ENCODE measurements at places on chromosomes 6 and 20. TPM values are rescaled to one million over a fixed set of nuclear protein-coding genes. Genes with fewer than 3 reads are reported as not detected.
A peak's percentile ranks its signal among the peaks of the same experiment; 100 is the strongest.

- DNase-seq: no peak
These were observed 6.0 kb upstream of the PTK7 start for GRCh38 chr6:43070028-43070632.

DNA sequence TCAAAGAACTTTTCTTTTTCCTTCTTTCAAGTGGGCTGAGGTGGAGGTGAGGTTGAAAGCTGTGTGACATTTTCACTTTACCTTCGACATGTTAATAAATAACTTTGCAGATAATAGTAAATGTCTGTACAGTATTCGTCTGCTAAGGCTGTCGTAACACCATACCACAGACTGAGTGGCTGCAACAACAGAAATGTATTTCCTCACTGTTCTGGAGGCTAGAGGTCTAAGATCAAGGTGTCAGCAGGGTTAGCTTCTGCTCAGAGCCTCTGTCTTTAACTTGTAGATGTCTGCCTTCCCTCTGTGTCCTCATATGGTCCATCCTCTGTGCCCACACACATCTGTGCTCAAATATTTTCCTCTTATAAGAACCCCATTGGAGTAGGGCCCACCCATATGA, 14.9 kb downstream of the PHACTR2 start:
- no peak for DNase-seq

DNA sequence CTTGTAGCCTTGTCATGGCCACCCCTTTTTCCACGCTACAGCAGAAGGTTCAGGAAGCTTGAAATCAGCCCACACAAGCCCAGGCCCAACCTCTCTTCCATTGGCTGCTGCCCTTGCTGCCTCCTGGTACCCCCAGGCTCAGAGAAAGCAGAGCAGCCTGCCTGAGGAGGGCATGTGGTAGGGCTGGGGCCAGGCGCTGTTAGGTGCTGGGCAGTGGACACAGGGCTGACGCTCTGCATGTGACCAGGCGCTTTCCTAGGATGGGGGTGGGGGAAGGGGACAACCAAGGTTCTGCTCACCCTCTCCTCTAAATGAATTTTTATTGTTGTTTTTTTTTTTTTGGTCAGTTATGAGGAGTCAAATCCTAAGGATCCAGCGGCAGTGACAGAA, 36.3 kb upstream of the ID1 start:
- DNase-seq: no peak

DNA sequence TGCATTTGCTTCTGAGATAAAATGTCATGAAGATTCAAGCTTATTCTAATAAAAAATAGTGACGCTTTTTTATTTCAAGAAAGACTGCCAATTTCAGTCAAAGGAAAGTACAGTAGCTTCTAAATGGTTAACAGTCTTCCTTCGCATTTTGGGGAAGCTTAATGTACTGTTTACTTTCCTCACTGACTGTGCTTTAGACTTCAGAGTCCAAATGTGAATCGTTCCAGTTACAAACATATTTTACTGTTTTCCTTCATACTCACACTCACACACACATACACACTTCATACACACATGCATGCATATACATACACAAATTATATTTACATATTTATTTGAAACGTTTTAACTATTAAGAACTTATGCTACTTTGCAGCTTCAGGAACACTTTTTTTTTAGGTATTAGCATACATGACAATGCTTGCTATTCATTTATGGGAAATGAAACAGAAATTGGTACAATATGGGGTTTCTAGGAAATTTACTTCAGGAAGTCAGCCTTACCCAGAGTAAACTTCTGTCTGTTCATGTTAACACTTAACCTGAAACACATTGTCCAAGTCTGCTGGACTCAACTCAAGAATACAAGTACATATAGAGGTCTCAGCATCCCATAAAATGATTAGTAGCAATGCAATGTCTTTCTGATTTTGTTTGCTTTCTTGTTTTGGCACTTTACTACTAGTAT, 145.4 kb downstream of the RPS12 start:
- DNase-seq: no peak

DNA sequence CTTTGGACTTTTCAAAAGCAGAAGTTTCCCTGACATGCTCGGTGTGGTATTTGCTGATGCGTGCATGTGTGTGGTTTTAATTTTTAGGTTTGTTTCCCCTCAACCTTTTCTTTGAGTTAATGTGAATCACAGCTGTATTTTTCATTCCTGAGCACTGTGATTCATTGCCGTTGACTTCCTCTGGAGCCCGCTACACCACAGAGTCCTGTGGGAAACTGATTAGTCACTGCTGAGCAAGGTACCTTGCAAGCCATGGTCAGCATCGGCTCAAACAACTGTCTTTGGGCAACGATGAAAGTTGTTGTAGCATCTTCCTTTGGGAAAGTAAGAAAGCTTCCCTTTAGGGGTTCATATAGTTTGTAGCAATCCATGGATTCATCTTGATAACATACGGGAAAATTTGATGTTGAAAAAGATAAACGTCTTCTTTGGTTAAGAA, 57.5 kb downstream of the RIN2 start:
- no peak for DNase-seq

DNA sequence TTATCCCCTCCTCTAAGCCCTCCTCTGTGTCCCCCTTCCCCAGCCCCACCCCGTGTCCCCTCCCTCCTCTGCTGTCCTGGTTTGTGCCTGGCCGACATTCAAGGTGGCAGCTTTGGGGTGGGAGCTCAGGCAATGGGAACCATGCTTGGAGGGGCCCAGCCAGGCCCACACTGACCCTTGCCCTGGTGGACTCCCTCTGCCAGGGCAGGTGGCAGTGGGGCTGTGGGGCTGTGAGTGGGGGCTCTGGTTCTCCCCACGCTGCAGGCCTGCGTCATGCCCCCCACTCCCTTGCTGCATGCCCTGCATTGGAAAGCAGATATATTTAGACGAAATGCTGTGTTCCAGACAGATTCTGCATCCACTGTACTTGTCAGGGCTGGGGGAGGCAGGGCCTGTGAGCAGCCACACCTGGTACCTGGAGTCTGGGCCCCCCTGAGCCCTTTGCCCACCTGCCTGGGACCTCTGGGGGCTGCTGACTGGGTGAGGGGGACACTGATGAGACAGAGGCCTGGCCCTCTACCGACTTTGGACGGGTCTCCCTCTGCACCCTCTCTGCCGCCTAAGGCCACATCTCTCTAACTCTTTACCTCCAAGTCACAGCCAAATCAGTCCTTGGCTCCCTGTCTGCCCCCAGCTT, 14.2 kb downstream of the DLGAP4 start:
- no peak for DNase-seq

DNA sequence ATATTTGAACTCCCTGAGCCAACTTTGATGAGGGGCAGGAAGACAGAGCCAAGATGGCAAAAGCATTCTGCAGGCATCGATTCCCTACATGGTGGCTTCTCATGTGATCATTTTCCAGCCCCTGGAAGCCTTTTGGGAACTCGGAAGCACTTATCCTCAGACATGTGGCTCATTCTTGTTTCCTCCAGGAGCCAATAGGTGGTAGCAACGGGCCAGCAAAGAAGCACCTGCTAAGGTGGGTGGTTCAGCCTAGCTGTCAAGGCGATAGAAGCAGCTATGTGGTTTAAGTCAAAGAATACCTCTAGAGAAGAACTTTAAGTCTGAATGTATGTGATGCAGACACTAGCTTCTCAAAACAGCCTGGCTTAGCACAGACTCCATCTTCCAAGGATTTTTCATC, 64.9 kb upstream of the PAX1 start:
- DNase-seq: no peak

DNA sequence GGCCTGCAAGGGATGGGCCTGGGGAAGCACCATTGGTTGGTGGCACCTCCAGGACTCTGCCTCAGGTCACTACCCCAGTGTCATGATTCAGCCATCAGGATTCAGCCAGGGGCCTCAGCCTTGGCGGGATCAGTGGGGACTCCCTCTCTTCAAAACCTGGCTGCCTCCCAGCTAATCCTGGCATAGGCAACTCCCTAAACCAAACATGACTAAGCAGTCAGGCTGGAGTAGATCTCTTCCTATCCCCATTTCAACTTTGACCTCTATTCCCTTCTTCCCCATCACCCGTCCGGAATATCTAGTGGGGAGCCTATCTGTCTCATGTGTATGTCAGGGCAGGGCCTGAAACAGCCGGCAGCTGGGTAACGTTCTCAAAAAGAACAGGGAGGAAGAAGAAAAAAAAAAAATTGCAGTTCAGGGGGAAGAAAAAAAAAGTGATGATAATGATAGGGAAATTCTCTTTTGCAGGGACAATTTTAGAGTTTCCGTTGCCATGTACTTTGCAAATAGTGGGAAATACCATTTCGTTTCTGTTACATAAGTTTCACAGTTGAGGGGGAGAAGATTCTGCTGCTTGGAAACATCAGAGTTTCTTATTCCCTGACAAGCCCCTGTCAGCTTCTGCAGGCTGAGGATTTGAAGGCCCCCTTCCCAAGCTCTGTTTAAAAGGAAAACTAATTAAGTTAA, 4.1 kb upstream of the PREX1 start:
- DNase-seq: peak; percentile 62

GRCh38 chr6:72296375-72296774, 325.5 kb upstream of the KCNQ5 start:
- DNase-seq: no peak

DNA sequence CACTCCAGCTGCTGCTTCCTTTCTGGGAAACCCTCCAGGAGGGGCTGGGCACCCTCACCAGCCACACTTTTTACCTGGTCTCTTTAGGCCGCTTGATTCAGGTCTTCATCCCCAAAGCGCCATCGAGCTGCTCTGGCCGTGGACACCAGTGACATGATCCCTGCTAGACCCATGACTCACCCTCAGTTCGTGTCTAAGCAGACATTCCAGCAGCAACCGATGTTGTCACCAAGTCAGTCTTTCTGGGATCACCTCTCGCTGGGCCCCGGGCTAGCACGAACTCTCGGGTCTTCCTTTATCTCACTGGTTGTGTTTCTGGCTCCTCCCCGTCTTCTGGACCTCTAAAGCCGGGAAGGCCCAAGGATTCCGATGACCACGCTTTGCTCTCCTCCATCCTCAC, 43.0 kb upstream of the GPR31 start:
- DNase-seq: no peak

- DNase-seq: no peak
These were observed 211.1 kb downstream of the OGFRL1 start for GRCh38 chr6:71499667-71500066.

DNA sequence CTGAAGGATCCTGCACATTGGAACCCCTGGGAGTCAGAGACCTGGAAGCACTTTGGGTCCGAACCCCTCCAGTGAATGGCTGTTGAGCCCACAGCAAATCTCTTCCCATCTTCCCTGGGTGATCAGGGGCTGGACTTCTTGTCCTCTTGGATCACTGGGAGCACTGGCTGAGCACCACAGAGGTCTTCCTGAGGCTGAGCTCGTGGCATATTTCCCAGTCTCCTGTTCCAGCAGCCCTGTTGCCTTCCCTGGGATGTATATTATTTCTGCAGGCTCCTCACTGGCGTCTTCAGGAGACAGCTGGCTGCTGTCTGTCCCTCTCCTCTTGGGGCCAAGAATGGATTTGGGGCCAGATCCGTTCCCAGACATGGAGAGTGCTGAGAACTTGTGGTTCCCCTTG, 43.4 kb downstream of the PTK7 start:
- DNase-seq: no peak

DNA sequence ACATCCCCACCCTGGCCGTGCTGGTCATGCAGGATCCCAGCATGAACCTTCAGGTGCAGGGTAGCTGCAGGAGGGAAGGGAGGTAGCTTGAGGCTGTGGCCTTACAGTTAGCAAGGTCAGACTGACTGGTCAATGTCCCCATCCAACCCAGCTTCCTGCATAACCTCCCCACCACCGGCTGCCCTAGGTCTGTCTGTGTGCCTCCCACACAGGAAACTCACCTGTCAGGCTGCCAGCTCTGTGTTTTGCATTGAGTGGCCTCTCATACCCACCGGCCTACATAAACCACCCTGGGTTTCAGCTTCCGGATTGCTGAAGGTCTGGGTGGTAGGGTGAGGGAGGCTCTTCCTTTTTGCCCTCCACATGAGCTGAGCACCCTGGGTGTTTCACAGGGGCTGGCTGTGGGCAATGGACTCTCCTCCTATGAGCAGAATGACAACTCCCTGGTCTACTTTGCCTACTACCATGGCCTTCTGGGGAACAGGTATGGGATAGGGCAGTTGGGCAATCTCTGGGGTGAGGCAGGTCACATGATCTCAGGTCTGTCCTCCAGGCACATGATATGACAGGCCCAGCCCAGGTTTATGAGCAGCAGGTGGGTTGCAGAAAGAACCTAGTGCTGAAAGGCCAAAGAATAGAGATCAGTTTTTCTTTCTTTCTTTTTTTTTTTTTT, 1.8 kb downstream of the CTSA start:
- DNase-seq: no peak

The GPLD1 gene
- total RNA-seq: 1.1 TPM

The LCA5 gene
- 2.4 TPM for total RNA-seq

The ESR1 gene
- 1.3 TPM for total RNA-seq

The HSF2 gene
- 27.5 TPM for total RNA-seq

The HDGFL1 gene
- not detected for total RNA-seq

The PPP1R14C gene
- 123 TPM for total RNA-seq

The VGLL2 gene
- total RNA-seq: not detected

The PAK1IP1 gene
- total RNA-seq: 11.0 TPM

The CFB gene
- total RNA-seq: 39.6 TPM
